ENCODE measurements at places on chromosomes 6 and 20.

- DNase-seq, result no peak
Measured at GRCh38 chr20:38497246-38497935, 24.7 kb downstream of the RALGAPB start.

GRCh38 chr6:63368347-63368746 is 48.6 kb upstream of the LGSN start:
- no peak for DNase-seq

DNA sequence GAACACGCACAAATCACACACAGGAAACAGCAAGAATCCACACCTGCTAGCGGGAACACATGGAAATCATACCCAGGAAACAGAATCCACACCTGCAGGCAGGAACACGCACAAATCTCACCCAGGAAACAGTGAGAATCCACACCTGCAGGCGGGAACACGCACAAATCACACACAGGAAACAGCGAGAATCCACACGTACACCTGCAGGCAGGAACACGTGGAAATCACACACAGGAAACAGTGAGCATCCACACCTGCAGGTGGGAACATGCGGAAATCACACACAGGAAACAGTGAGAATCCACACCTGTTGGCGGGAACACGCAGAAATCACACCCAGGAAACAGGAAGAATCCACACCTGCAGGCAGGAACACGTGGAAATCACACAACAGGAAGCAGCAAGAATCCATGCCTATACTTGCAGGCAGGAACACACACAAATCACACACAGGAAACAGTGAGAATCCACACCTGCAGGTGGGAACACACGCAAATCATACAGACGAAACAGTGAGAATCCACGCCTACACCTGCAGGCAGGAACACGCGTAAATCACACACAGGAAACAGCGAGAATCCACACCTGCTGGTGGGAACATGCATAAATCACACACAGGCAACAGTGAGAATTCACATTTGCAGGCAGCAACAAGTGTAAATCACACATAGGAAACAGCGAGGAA is 108.6 kb downstream of the DLL1 start:
- no peak for DNase-seq

- peak; percentile 43 for DNase-seq
Measured at GRCh38 chr6:31729979-31730630, 1.0 kb upstream of the DDAH2 start.

- DNase-seq, result no peak
Measured at GRCh38 chr6:9634776-9635175, 780.1 kb downstream of the TFAP2A start.

- no peak for DNase-seq
Measured at GRCh38 chr6:4774715-4775493, 1.3 kb upstream of the CDYL start.

GRCh38 chr6:125258651-125259353 is 43.0 kb downstream of the HDDC2 start:
- DNase-seq, result no peak

- no peak for DNase-seq
Measured at GRCh38 chr6:120675886-120676285, 658.4 kb downstream of the TBC1D32 start.

- DNase-seq, result no peak
Measured at GRCh38 chr6:105814745-105815536, 271.2 kb upstream of the PRDM1 start.

- no peak for DNase-seq
Measured at GRCh38 chr6:27755768-27756167, 156.4 kb downstream of the OR2B2 start.

GRCh38 chr6:5506597-5506996 is 245.3 kb downstream of the FARS2 start:
- DNase-seq, result no peak

- no peak for DNase-seq
Measured at GRCh38 chr6:44041461-44042260, 85.6 kb downstream of the MRPL14 start.

GRCh38 chr6:8065519-8065911 is 1.3 kb upstream of the BLOC1S5 start:
- DNase-seq, result no peak

DNA sequence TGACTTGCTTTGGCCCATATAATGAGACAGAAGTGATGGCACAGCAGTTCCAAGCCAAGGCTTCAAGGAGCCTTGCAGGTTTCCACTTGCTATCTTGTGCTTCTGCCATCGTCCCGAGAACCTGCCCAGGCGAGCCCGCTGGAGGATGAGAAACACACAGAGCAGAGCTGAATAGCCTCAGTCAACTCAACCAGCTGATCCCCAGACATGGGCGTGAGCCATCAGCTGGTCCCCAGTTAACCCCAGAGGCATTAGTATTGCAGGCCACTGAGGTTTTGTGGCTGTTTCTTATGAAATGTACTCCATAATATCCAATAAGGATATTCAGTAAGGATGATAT is 81.7 kb upstream of the SHLD1 start:
- no peak for DNase-seq

DNA sequence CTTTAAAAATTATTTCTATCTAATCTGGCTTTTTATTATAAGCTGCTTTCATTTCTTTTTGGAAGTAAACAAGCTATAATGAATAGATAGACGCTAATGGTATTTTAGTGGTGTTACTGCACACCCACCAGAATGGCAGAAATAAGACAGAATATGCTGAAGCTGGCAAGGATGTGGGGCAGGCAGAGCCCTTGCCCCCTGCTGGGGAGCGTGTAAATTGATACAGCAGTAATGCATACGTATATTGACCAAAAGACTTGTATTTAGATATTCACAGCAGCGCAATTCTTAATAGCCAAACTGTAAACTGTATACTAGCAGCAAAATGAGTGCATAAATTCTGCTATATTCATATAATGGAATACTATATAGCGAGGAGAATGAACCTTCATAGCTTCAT is 35.3 kb downstream of the TMEM181 start:
- DNase-seq, result no peak

DNA sequence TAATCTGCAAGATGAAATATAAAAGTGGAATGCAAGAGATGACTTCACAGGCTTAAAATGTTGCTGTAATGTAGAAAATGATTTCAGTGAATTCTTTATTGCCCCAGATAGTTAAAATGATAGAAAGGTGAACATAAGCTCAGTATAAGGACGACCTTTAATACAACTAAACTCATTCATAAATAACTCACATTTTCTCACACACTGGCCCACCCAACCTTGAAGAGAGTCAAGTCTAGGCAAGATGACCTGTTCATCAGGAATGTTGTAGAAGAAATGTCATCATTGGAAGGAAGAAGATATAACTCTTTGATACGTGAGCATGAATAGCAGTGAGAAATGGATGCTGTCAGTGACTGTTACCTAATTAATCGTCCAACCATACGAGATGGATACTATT is 111.1 kb upstream of the SASH1 start:
- DNase-seq, result no peak

DNA sequence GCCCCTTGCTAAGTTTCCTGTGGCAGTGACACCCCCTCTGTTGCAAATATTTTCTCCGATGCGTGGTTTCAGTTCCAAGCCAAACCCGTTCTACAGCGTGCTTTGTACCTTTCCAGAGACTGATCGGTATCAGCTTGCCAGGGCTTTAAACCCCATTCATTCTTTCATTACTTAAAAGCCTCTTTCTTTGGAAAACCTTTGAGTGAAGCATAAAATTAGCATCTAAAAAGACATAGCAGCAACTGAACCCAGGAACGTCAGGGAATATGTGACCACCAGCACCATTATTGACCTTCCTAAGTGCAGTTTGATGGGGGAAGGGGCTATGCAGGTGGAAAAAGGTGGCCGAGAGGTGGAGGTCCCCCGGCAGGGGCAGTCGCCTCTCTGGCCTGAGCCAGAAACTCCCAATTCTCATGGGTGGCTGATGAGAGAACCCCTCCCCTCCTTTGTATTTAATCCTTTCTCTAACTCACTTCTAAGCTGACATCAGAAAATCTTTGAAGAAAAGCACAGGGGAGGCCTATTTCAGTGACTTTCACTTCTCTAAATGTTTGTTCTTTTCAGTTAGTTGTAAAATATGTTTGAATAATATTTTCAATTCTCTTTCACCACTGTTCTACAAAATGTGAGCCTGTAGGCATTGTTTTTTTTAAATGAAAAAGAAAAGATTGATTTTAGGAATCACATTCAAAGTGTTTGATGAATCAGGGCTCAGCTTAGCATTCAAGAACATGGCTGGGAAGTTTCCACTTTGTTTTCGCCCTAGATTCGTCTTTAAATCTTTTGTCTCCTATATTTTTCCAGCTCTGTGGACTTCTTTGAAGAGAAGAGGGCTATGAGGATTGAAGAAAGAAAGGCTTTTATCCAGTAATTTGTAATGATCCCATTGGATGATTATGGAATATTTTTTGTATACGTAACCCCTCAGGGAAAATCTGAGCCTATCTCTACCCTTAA is 89.2 kb downstream of the RSPH3 start:
- peak; percentile 44 for DNase-seq

- no peak for DNase-seq
Measured at GRCh38 chr6:123508290-123508689, 128.5 kb downstream of the TRDN start.

DNA sequence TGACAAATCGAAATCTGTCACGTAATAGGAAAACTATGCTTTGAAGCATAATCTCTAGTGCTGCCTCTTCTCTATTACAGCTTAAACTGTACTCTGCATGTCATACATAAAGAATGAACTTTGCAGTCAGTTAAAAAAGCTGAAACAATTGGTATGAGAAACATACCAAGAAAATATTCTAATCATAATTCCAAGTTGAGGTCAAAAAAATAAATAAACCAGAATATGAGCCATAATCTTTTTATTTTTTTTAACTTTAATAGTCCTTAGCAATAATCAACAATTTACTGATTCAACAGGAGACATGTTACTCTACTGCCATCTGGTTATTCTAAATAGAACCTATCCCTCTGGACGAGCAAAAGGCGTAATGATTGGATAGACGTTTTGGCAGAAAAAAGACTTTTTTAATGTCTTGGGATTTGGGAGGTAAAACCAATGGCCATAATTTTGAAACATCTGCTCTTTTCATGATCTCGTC is 224.4 kb upstream of the FLRT3 start:
- DNase-seq, result no peak

All from hippocampal formation (tissue), 2 donors.